Lung (tissue), 17 donors: ENCODE measurements at places on chromosomes 12 and 14. TPM values are rescaled to one million over a fixed set of nuclear protein-coding genes. Genes with fewer than 3 reads are reported as not detected.
A peak's percentile ranks its signal among the peaks of the same experiment; 100 is the strongest.

DNA sequence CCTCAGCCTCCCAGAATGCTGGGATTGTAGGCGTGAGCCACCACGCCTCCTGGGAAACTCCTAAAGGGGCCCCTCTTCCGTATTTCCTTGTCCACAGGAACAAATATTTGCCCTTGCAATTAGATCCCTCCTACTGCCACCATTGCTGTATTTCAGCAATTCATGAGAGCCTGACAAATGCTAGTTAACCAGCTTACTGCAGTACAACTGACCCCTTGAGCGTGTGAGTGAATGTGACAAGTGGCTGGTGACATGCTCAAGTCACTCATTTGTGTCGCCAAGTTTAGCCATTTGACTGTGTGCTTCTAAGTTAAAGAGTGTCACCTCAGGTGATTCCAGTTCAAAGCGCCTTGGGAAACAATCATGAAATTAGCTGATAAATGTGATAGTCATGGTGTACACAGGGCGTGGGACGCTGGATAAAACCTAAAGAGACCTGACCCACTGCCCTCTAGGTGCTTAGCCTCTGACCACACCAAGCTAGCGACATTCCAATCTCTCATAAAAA, 56.1 kb upstream of the MAP1LC3B2 start:
- DNase-seq = no peak

Gene SIX4
- polyA plus RNA-seq = 1.1 TPM

DNA sequence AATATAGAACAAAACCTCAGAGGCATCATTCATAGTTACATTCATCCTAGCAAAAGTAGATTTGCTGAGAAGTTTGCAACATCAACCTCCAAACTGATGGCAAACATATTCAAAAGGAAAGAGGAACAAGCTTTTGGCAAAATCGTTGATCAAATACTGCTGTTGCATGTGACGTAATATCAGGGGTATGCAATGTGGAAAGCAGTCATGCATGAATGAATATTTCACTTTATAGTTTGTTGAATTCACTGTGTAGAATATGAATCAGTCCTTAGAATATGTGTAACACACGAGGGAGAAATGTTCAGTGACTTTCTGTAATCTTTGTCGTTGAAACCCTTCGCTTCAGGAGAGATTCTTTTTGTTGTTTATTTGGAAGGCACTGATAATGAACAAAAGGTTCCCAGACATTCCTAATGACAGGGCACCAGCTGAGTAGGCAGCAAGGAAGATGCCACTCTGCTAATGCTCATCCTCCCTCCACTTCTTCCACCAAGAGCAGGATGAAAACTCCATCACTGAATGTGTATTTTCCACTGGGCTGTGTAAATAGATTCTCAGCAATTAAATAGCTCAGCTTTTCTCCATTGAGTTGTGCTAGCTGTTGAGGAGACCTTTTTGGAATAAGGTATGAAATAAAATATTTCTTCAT, 126.1 kb downstream of the PELI2 start:
- DNase-seq = no peak

GRCh38 chr12:70576341-70577282, 60.6 kb downstream of the PTPRB start:
- DNase-seq = no peak

Gene PLEKHD1
- 0.11 TPM for polyA plus RNA-seq

DNA sequence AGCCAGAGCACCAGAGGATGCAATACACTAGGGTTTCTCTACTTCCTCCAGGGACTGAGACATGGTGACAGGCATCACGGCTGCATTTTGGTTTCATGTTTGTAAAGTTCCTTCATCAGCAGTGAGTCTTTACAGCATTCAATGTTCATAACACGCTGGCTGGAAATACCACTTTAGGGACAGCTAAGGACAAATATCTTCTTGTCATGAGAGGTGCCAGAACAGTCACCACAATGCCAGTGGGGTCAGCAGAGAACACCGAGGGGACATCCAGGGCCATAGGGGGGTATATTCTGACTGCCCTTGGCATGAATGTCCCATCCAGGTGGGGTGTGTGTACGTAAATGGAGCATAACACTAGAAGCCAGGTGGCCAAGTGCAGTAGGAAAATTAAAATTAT, 72.3 kb downstream of the CCDC60 start:
- DNase-seq = no peak

GRCh38 chr14:103879118-103879569, 31.8 kb upstream of the PPP1R13B start:
- no peak for DNase-seq

Gene DCAF4
- 9.4 TPM for polyA plus RNA-seq

- DNase-seq = no peak
Observed at GRCh38 chr12:46454981-46455380, 82.4 kb upstream of the SLC38A2 start.

DNA sequence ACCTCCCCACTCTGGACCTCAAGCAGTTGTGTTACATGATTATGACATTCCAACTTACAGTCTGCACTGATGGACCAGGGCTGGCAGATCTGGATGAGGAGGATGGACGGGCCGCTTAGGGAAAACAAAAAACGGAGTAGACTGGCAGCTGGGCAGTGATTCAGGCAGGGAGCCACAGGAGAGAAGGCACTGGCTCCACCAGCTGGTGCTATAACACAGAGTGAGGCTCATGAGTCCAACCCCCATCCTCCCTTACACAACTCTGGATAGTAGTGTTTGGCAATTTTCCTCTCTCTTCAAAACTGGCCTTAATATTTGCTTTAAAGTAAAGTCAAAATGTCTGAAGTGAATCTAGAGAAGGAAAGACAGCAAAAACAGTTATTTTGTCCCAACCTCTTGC, 9.7 kb upstream of the RIC8B start:
- DNase-seq = peak; percentile 46

- DNase-seq = no peak
Observed at GRCh38 chr14:101797856-101798255, 36.3 kb downstream of the PPP2R5C start.

Gene ATG14
- polyA plus RNA-seq = 3.4 TPM

DNA sequence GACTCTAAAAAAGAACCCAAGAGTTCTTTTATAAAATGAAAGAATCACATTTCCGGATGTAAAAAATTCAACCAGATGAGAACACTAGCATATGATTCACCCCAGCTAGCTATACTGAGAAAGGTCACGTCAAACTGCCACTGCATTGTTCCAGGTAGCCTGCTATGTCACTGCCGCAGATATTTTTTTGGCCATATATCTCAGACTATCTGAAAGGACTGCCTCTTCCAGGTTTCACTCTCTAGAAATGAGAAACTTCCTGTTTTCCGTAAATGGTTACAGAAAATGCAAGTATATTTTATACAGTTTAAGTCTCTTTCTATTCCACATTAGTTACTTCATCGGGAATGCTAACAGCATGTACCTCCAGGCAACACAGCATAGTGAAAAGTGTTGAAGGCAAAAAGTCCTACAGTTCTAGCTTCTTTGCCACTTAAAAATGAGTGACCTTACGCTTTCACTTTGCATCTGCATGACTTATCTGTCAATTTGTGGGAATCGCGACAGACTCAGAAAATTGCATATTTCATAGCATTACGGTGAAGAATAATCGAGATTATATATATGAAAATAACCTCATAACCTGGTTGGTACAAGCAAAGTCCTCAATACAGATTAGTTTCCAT, 105.2 kb downstream of the MED13L start:
- no peak for DNase-seq

Gene KLRK1
- 4.0 TPM for polyA plus RNA-seq

Gene KRT75
- 0.01 TPM for polyA plus RNA-seq

DNA sequence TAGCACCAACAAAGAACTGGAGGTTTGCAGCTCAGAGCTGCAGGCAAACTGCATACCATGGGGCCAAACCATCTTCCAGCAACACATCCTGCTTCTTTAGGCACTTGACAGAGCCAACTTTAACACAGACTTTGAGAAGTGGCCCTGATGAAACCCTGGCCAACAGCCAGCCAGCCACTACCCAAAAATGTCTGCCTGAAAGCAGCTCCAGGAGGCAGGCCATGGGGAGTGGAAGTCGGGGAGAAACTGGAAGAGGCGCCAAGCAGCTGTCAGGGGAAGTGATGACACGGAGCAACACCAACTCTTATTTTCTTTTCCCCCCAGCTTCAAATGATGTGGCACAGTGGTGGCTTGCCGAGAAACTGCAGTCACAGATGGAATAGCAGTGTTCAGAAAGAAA, 110.9 kb upstream of the PLXNC1 start:
- DNase-seq = peak; percentile 87

DNA sequence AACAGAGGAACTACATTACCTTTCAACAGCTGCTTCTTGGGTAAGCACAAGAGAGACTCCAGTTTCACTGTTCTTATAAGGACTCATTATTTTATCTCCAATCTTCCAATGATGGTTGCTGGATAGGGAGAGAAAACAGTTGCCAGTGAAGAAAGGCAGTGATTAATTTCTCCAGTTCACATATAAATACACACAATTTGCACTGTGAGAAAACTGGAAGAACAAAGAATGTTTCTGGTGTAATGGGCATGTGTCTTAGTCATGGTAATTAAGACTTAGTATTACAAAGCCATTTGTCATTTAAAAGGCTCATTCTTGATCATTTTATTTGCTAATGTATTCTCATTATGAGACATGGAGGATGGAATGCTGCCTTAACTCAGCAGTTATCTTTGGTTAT, 78.0 kb upstream of the FAR2 start:
- DNase-seq = no peak

GRCh38 chr14:100056964-100057795, 8.0 kb upstream of the EVL start:
- DNase-seq = peak; percentile 62

GRCh38 chr12:123659996-123660727, 10.8 kb upstream of the TCTN2 start:
- no peak for DNase-seq

DNA sequence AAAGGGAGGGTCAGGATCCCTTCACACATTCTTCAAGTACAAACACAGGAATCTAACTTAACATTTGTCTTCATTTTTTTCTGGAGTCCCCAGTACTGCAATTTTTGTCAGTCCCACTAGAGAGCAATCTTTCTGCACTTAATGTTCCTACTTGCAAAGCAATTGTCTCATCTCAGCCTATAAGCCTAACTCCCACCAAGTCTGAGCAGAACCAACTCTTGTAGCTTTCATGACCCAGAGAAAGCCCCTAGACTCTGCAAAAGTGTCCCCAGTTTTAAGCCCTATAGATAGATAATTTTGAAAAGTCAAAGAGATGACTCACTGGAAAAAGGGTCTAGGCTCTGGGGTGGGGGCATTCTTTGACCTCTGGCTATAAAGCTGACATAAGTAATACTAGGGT, 1.8 kb upstream of the ZBTB39 start:
- DNase-seq = peak; percentile 79

DNA sequence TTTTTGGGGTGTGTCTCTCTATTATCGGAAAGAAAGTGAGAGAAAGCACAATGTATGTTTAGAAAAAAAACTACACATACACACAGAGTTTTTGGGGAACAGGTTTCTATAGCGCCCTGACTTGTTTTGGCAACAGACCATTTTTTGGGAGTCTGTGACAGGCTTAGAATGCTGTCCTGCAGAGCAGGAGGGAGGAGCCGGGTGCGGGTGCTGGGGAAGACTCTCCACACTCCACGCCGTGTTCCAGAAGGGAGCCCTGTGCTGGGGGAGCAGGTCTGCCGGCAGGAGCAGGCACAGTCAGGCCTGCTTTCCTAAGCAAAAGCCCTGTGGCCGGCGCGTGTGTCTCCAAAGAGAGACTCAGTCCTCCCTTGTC, 26.5 kb downstream of the CD9 start:
- no peak for DNase-seq

- DNase-seq = no peak
Observed at GRCh38 chr12:52130711-52131110, 51.2 kb downstream of the SMIM41 start.

DNA sequence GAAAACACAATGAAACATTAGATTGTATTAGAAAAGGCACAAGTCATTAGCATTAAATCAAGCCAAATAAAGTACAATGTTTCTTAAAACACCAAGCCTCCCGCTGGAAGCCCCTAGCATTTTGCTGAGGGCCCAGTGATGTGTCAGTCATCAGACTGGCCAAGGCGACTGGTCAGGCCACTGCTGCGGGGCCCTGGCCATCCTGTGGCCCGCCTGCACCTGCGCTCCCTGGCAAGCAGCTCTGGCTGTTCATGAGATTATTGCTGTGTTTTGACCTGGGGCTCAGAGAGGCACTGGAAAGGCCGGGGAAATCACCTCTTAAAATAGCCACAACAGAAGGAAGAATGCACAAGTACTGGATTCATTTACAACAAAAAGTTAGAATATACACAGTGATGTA, 24.2 kb upstream of the AMN start:
- DNase-seq = no peak

DNA sequence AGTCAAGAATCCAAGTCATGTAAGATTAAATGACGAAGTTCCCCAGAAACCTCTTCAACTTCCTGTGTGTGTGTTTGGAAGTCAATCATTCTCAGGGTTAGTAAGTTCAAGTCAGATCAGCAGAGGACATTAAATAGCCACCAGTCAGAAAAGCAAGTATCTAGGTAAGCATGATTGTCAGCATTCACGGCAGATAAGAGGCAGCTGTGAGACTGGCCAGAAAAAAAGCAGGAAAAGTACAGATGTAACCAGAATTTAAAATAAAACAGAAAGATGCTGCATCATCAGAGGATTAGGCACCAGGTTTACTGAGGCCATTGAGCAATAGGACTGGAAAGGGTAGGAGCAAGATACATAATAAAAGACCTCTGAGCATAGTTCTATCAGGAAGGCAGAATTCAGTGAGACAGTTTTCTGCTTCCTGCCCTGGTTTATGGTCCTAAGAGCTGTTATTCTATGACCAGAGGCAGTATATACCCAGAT, 606.9 kb downstream of the FSCB start:
- no peak for DNase-seq

Gene FAM234B
- polyA plus RNA-seq = 3.6 TPM

Gene OGFOD2
- 17.3 TPM for polyA plus RNA-seq

DNA sequence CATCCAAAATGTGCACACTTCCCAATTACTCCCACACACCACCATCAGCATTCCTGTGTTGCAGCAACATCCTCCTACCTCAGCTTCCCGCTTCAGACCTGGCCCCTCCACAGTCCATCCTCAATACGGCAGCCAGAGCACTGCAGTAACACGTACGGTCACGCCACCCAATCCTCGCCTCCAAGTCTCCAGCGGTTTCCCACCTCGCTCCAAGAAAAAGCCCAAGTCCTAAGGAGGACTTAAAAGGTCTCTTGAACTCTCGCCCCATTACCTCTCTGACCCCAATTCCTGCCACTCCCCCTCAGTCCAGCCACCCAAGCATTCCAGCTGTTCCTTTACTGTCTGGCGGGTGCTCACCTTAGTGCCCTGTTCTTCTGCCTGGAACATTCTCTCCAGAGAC, 12.0 kb downstream of the FBXO21 start:
- no peak for DNase-seq

Gene OVCH1
- 0.17 TPM for polyA plus RNA-seq

- DNase-seq = no peak
Observed at GRCh38 chr14:98290596-98290995, 981.4 kb downstream of the BCL11B start.
